Cardiac muscle cell (in vitro differentiated cells and primary cell): ENCODE measurements at places on chromosomes 5 and 9. TPM values are rescaled to one million over a fixed set of nuclear protein-coding genes. Genes with fewer than 3 reads are reported as not detected.

RANBP3L gene
- total RNA-seq: 0.57 and 0.85 TPM in 2 replicates

PRLR gene
- total RNA-seq: 0.06 and 0.46 TPM in 2 replicates

EGFLAM gene
- total RNA-seq: 0.27 and 0.42 TPM in 2 replicates

IL4 gene
- not detected in 2 replicates for total RNA-seq

GPR151 gene
- not detected in 2 replicates for total RNA-seq

LIFR gene
- 21.4 and 35.6 TPM in 2 replicates for total RNA-seq

JADE2 gene
- 12.9 and 17.8 TPM in 2 replicates for total RNA-seq

BAAT gene
- total RNA-seq: not detected in 2 replicates

RPP25L gene
- total RNA-seq: 68.4 and 71.6 TPM in 2 replicates

PANK3 gene
- total RNA-seq: 40.7 and 57.7 TPM in 2 replicates

C9orf153 gene
- total RNA-seq: 0.74 and 1.0 TPM in 2 replicates

KIF20A gene
- total RNA-seq: 8.6 and 106 TPM in 2 replicates

GRCh38 chr9:25412646-25413045 is 265.6 kb downstream of the TUSC1 start:
- DNase-seq: no peak
- no peaks in the 10 kb centered on the region for H3K4me1 ChIP-seq
- H3K27me3 ChIP-seq: no peaks in the 10 kb centered on the region
- no peak overlapping the region for H3K4me3 ChIP-seq
- H3K36me3 ChIP-seq: no peaks in the 10 kb centered on the region
- H3K27ac ChIP-seq: no peak overlapping the region

- no peak overlapping the region for H3K27ac ChIP-seq
- H3K4me3 ChIP-seq: no peak overlapping the region
- no peaks in the 10 kb centered on the region for H3K4me1 ChIP-seq
- no peak for DNase-seq
Observed at GRCh38 chr5:167580608-167581007, 710.8 kb upstream of the WWC1 start.

DNA sequence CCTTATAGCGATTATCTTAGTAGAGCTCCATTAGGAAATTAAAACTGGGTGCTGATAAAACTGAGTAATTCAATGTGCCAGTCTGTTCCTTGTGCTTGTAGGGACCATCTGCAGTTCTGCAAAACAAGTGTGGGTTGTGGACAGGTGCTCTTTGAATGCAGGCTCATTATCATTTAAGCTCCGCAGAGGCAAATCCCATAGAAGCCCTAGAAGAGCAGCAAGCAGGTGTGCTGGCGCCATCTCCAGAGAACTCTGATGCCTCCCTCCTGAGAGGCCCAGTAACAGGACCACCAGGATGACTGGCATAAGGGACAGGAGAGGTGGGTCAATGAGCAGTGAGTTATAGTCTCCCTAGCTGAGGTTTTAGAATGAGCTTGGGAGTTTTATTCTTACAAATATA is 1342.4 kb upstream of the DMAC1 start:
- no peaks in the 10 kb centered on the region for H3K27me3 ChIP-seq
- H3K4me3 ChIP-seq: no peak overlapping the region
- H3K36me3 ChIP-seq: no peaks in the 10 kb centered on the region

DNA sequence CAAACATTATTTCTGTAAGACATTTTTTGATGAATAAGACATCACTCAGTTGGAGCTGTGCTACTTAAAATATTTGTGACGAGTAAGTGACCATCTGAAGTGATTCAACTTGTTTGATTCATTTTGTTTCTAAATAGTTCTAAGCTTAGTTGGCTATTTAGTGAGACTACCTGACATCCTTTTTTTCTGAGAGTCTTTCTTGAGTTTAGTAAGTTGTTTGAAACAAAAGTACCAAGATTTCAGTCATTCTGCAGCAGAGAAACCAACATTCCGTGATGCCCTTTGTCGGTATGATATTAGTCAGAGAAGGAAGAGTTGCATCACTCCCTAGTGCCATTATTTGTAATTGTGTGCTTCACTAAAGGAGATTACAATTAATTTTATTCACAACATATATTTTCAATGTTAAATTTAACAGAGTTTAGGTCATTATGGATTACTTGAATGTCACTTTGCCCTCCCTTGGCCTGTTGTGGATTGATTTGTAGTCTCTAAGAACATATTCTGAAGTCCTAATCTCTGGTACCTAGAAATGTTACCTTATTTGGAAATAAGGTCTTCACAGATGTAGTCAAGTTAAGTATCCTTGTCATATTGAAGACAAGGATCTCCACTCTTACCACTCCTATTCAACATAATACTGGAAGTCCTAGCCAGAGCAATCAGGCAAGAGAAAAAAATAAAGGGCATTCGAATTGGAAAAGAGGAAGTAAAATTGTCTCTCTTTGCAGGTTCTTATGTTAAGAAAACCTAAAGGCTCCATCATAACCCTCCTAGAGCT is 212.2 kb downstream of the PCSK1 start:
- no peak overlapping the region for H3K27ac ChIP-seq
- H3K4me3 ChIP-seq: no peak overlapping the region
- no peaks in the 10 kb centered on the region for H3K27me3 ChIP-seq
- H3K4me1 ChIP-seq: no peaks in the 10 kb centered on the region
- DNase-seq: peak; percentile 71

DNA sequence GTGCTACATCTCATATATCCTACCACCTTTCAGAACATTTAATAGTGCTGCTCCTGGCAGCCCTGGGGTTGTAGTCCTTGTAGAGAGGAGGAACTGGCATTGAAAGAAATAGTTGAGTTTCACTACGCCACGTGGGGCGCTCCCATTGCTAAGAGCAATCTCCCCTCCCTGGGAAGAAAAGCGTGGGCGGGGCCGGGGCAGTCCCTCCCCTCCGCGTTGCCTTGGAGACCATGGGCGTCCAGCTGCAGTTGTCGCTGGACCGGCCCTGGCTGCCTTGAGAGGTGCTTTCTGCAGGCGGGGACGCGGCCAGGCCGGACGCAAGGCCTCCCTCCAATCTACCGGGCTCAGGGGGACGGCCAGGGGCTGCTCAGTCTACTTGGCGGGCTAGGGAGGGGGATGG is 368 bp upstream of the CCDC180 start:
- H3K27me3 ChIP-seq: no peaks in the 10 kb centered on the region
- no peak overlapping the region for H3K27ac ChIP-seq
- H3K4me3 ChIP-seq: no peak overlapping the region
- peak; percentile 63 for DNase-seq
- no peaks in the 10 kb centered on the region for H3K36me3 ChIP-seq
- no peaks in the 10 kb centered on the region for H3K4me1 ChIP-seq

DNA sequence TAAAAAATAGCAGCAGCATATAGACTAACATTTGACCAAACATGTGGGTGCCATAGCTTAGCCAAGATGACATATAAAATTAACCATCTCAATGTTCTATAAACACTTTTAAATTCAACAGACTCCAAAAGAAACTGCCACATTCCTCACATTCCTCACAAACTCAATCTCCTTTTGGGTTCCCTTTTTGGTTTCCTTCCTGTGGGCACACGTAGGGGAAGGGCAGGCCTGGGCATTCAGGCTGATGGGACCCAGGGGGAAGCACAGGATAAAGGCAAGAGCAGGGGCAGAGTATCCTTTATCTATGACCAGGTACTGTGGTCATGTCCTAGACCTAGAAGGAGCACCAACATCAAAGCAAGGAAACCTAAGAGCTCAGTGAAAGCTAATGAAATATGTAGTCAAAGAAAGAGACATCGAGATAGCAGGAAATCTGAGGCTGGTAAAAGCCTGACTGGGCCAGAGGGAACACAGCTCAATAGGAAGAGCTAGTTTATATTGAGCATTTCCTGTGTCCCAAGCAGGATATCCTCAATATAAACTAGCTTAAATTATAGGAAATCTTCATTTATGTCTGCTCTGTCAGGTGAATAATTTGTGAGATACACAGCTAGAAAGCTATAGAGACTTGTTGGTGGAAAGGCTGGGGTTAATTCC is 13.6 kb upstream of the ERAP1 start:
- H3K27me3 ChIP-seq: no peaks in the 10 kb centered on the region
- no peaks in the 10 kb centered on the region for H3K36me3 ChIP-seq
- DNase-seq: peak; percentile 12
- no peak overlapping the region for H3K4me3 ChIP-seq

DNA sequence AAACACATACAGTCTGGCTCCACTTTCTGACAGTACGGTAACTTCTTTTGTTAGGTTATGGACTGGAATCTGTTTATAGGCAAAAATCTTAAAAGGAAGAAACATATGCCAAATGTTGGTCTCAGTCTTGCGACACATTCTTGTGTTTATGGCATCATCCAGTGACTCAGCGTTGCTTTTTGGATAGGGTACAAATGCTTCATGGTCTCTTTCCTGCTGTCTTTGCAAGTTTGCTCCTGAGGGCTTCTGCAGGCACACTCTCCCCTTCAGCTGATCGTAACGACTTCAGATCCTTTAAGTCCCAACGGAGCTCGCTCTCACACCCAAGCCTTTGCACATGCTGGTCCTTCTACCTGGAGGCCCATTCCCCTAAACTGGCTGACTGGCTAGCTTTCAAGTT is 23.6 kb upstream of the TNFSF8 start:
- no peaks in the 10 kb centered on the region for H3K4me1 ChIP-seq
- H3K27ac ChIP-seq: no peak overlapping the region
- H3K27me3 ChIP-seq: peaks cover 41% of the 10 kb centered on the region
- no peak for DNase-seq

GRCh38 chr9:132288361-132288760 is 66.4 kb downstream of the SETX start:
- H3K4me3 ChIP-seq: no peak overlapping the region
- DNase-seq: peak; percentile 41
- peak overlapping the region; percentile 95 for H3K27ac ChIP-seq
- H3K4me1 ChIP-seq: peaks cover 43% of the 10 kb centered on the region

GRCh38 chr5:168434001-168434400 is 52.3 kb upstream of the RARS1 start:
- no peak overlapping the region for H3K27ac ChIP-seq
- H3K4me1 ChIP-seq: no peaks in the 10 kb centered on the region
- peak; percentile 37 for DNase-seq
- H3K4me3 ChIP-seq: no peak overlapping the region

- no peak overlapping the region for H3K27ac ChIP-seq
- H3K36me3 ChIP-seq: no peaks in the 10 kb centered on the region
- no peak for DNase-seq
Observed at GRCh38 chr9:128712451-128713410, 10.4 kb downstream of the PKN3 start.

DNA sequence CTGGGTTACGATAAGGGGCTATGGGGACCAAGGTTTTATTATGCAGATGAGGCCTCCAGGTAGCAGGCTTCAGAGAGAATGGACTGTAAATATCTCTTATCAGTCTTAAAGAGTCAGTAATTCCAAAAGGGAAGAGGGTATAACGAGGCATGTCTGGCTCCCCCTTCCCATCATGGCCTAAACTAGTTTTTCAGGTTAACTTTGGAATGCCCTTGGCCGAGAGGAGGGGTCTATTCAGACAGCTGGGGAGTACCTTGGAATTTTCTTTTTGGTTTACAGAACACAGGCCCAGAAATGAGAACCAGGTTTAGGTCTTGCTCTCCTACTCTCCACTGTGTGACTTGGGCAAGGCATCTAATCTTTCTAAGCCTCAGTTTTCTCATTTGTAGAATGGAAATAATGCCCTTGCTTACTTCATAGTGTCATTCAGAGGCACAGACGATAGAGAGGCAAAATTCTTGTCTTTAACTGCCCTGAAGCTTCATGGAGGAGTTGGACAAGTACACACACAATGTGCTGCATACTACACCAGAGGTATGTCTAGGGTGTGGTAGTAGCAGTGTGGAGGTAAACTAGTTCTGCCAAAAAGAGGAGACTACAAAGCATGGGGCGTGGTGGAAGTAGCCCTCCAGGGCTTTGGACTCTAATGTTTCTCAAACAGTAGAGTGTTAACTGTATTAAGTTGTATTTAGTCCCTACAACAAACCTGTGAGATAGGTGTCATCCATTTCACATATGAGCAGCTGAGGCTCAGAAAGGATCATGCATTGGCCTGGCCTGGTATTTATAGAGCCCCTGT is 45.5 kb downstream of the IRF1 start:
- no peak overlapping the region for H3K27ac ChIP-seq
- H3K4me1 ChIP-seq: no peaks in the 10 kb centered on the region
- H3K4me3 ChIP-seq: no peak overlapping the region
- H3K36me3 ChIP-seq: no peaks in the 10 kb centered on the region
- H3K27me3 ChIP-seq: no peaks in the 10 kb centered on the region

DNA sequence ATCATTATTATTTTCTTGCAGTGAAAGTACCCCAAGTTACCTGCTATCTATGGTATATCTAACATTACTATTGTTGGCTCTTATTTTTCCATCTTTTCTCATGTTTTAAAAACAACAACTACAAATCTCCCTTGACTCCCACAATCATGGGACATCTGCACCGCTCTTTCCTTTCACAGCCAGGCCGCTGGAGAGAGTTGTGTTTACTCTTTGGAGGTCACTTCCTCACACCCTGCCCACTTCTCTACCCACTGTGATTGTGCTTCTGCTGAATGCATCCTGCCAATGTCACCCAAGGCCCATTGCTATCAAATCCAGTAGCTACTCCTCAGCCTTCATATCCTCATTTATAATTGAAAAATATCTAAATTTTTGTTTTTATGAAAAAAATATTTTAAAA is 29.7 kb downstream of the SLC28A3 start:
- H3K27ac ChIP-seq: no peak overlapping the region
- no peaks in the 10 kb centered on the region for H3K27me3 ChIP-seq
- no peaks in the 10 kb centered on the region for H3K36me3 ChIP-seq

GRCh38 chr5:15700373-15700772 is 200.4 kb downstream of the FBXL7 start:
- no peaks in the 10 kb centered on the region for H3K36me3 ChIP-seq
- H3K27ac ChIP-seq: no peak overlapping the region
- no peak overlapping the region for H3K4me3 ChIP-seq
- no peak for DNase-seq
- H3K4me1 ChIP-seq: peaks cover 10% of the 10 kb centered on the region
- no peaks in the 10 kb centered on the region for H3K27me3 ChIP-seq

- no peak overlapping the region for H3K27ac ChIP-seq
- no peak overlapping the region for H3K4me3 ChIP-seq
- H3K36me3 ChIP-seq: no peaks in the 10 kb centered on the region
- H3K4me1 ChIP-seq: no peaks in the 10 kb centered on the region
- H3K27me3 ChIP-seq: no peaks in the 10 kb centered on the region
Observed at GRCh38 chr5:76790632-76791290, 28.1 kb upstream of the F2RL1 start.

DNA sequence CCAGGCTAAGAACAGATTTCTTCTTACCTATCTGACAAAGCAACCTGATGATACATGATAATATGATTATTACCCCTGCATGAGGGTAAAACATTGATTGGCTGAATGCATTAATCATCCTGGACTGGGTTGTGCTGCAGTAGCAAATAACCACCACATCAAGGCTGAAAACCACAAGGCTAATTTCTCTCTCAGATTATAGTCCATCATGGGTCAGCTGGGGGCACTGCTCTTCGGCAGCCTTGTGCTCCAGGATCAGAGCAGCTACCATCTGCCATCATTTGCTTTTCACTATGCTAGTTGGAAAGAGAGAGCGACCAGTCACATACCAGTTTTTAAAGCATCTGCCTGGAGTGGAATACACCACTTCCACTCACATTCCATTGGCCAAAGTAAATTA is 383.5 kb downstream of the RASEF start:
- no peaks in the 10 kb centered on the region for H3K27me3 ChIP-seq
- no peaks in the 10 kb centered on the region for H3K36me3 ChIP-seq
- no peak for DNase-seq
- no peak overlapping the region for H3K27ac ChIP-seq

GRCh38 chr9:135664801-135665794 is 2.0 kb downstream of the LCN9 start:
- DNase-seq: no peak
- H3K4me3 ChIP-seq: no peak overlapping the region
- no peaks in the 10 kb centered on the region for H3K27me3 ChIP-seq

- no peaks in the 10 kb centered on the region for H3K27me3 ChIP-seq
- no peak for DNase-seq
- H3K27ac ChIP-seq: no peak overlapping the region
- H3K36me3 ChIP-seq: no peaks in the 10 kb centered on the region
- no peak overlapping the region for H3K4me3 ChIP-seq
Observed at GRCh38 chr5:15558240-15558639, 58.3 kb downstream of the FBXL7 start.
